Activated effector memory CD4-positive, alpha-beta T cell treated with Interleukin-2 at 50 U/mL for 16 hours (primary cell): ENCODE measurements at places on chromosomes 2 and 18.

DNA sequence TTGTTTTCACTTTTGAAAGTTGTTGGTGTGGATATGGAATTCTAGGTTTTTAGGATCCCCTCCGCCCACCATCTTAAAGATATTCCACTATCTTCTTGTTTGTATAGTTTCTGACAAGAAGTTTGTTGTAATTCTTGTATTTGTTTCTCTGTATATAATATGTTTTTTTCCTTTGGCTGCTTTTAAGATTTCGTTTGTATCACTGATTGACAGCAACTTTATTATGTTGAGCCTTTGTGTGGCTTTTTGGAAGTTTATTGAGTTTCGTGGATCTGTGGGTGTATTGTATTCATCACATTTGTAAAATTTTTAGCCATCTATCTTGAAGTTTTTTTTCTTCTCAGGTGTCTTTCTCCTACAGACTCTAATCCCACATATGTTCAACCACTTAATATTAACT lies 200.1 kb downstream of the MCFD2 start:
- DNase-seq: no peak

GRCh38 chr18:70260683-70261082 lies 28.2 kb upstream of the SOCS6 start:
- DNase-seq: no peak

DNA sequence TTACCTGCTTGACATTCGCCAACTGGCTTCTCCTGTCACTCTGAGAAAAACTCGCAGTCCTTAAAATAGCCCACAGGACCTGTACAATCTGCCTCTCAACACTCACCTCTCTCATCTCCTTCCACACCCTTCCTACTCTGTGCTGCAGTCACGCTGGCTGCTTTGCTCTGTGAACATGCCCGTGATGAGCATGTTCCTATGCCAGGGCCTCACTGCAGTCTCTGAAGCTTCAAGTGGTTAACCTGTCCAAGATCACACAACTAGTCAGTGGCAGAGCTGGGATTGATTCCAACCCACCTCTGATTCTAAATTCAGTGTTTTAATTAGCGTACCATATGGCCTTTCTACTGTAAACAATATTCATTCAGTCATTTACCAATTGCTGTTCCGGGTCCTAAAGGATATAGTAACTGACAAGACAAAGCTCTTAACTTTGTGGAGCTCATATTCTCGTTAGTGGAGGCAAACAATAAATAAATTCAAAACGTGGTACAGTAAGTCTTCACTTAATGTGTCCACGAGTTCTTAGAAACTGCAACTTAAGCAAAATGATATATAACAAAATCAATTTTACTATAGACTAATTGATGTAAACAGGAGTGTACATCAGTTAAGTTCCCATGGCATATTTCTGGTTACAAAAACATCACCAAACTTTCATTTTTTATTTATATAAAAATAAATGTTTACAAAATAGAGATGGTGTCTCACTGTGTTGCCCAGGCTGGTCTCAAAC lies 38.9 kb upstream of the FBXO11 start:
- DNase-seq: no peak

DNA sequence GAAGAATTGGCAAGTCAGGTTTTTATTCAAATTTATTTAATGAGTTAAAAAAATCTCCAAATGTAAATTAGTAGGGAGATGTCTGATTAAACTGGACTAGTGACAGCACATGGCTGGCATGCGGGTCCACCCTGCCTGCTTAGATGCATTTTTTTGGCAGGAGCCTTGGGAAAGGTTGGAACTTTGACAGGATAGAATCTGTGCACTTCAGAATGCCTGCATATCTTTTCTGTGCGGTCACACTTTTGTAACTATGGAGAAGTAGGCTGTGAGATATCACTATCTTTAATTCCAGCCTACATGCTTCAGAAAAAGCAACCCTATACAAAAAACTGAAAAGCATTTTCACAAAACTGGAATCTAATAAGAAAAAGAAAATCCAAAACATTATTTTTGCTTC lies 317.8 kb downstream of the MBD2 start:
- no peak for DNase-seq

- no peak for DNase-seq
Observed at GRCh38 chr2:38116762-38117161, 40.8 kb upstream of the CYP1B1 start.

DNA sequence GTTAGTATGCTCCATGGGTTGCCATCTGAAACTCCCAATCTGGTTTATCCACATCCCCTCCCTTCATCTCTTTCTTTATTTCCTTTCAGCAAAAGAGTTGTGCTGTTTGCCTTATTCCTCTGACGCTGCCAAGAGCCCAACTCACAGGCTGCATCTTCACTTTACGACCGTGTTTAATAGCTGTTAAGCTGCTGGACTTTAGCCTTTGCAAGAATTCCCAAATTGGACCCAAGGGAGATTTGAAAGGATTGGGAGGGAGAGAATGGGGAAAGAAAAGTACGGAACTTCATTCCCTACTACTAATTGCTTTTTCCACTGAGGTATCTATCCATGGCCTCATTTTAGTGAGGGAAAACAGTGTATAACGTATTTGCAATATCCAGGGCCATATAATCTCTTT lies 263.4 kb upstream of the MEIS1 start:
- no peak for DNase-seq
